ENCODE measurements at places on chromosomes 2 and 18.
A peak's percentile ranks its signal among the peaks of the same experiment; 100 is the strongest.

GRCh38 chr2:58054264-58054663 is 7.7 kb downstream of the VRK2 start:
- DNase-seq = no peak

DNA sequence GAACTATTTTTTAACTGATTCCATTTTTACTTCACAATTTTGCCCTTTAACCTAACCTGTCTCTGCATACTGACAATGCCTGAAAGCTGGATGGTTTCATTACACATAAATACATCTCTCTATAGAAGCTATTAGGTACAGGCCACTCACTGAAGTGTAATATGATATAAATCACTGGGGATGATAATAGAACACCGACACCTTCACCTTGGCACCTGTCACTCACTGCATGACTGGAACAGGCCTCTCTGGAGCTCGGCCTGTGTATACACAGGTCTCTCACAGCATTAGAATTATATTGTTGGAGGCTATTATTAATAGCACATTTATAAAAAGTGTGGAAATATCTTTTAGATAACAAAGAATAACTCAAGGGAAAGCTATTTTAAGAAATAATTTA is 138.2 kb downstream of the TMEM131 start:
- DNase-seq = no peak

DNA sequence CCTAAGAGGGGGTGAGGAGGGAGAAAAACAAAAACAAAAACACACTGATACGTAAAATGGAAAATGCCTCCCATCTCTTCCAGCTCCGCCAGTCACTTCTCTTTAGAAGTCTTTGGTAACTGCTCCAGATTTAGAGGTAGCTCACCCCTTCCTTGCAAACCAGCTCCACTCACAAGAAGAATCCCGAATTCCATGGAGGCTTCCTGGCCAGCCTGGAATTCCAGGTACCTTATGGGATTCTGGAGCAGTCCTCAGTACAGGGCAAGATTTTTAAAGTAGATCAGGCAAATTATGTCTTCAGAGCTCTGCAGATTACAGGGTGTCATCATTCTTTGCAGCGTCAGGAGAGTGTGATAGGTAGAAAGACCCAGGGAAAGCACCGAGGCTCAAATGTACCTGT is 4.8 kb downstream of the STON1 start:
- no peak for DNase-seq

GRCh38 chr2:18558458-18558857 is 2.0 kb downstream of the RDH14 start:
- DNase-seq = no peak

DNA sequence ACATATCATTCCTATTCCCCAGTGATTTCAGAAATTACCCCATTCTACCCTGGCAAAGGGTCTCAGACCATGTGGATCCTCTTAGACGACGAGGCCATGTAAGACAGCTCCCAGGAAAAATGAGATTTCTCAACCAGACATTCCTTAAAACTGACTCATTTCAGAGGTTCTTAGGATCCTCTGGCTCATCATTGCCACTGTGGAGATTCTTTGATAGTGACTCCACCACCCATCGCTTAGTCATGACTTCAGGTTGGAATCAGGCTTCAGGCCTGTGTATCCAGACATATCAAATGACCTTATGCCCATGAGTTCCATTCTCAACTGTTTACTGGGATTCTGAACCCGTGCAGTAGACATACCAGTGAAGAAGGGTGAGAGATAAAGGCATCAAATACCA is 245.6 kb upstream of the TCF4 start:
- peak; percentile 88 for DNase-seq

- DNase-seq = no peak
Measured at GRCh38 chr18:55856229-55856628, 268.2 kb upstream of the TCF4 start.

- DNase-seq = no peak
Measured at GRCh38 chr18:70385474-70385873, 96.6 kb downstream of the SOCS6 start.

DNA sequence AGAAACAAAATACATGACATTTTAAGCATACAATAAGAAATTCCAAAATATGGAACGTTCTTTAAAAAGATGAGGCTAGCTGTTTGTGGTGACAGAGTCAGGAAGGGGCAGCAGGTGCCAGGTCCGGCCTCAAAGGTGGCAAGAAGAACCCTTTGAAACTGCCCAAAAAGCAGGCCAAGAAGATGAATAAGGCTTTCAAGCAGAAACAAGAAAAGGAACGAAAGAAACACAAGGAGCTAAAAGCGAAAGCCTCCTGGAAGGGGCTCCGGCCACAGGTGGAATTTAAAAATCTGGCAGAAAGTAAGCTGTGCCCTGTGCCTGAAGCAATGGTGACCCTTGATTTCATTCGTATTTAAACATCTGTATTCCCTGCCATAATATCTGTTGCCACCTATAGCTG is 5.5 kb downstream of the WDR33 start:
- no peak for DNase-seq

DNA sequence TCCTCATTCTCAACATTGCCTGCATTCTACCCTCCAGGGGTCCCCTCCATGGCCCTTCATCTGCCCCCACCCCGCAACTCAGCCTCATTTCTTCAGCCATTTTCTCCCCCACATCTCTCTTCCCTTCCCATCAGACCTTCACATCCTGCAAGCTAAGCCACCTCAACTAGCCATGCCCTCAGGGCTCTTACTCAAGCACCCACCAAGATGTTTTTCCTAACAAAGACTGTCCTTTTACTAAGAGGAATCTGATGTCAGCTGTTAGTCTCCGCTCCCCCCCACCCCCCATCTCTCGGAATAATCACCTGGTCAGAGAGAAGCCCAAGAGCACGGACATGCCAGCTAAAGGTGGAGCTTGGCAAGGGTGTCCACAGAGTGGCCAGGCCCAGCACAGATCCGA is 4.7 kb upstream of the CAPN10 start:
- DNase-seq = no peak

DNA sequence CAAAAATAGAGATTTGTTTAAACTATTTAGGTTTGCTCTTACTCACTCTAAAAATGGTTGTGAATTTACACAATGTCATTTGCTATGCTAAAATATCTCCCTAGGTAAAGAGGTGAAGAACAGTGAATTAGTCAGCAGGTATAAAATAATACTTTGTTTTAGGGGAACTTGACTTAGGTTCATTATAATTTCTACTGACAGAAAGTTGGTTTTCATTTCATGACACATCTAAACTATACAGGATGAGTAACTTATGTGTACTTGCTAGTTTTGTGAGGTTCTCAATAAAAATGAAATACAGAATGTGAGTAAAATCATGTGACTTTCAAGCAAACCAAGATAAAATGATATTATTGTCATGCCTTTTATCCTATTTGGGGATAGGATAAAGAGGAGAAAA is 66.0 kb downstream of the DIS3L2 start:
- DNase-seq = no peak

GRCh38 chr2:64793701-64794100 is 140.0 kb upstream of the SERTAD2 start:
- DNase-seq = peak; percentile 57

- DNase-seq = no peak
Measured at GRCh38 chr18:51513517-51513916, 316.0 kb upstream of the MEX3C start.

GRCh38 chr18:34848695-34849094 is 138.6 kb downstream of the DTNA start:
- no peak for DNase-seq

- DNase-seq = no peak
Measured at GRCh38 chr2:236870370-236870769, 215.3 kb upstream of the COPS8 start.

- DNase-seq = no peak
Measured at GRCh38 chr2:28368357-28368798, 24.3 kb upstream of the FOSL2 start.

- no peak for DNase-seq
Measured at GRCh38 chr2:15729709-15730544, 138.3 kb downstream of the DDX1 start.

GRCh38 chr18:23664674-23665073 is 2.0 kb upstream of the ANKRD29 start:
- no peak for DNase-seq

- DNase-seq = no peak
Measured at GRCh38 chr2:60936757-60937156, 55.4 kb downstream of the REL start.

- DNase-seq = no peak
Measured at GRCh38 chr2:169546756-169547155, 26.9 kb downstream of the FASTKD1 start.

GRCh38 chr2:43011158-43011491 is 215.3 kb downstream of the ZFP36L2 start:
- DNase-seq = no peak

DNA sequence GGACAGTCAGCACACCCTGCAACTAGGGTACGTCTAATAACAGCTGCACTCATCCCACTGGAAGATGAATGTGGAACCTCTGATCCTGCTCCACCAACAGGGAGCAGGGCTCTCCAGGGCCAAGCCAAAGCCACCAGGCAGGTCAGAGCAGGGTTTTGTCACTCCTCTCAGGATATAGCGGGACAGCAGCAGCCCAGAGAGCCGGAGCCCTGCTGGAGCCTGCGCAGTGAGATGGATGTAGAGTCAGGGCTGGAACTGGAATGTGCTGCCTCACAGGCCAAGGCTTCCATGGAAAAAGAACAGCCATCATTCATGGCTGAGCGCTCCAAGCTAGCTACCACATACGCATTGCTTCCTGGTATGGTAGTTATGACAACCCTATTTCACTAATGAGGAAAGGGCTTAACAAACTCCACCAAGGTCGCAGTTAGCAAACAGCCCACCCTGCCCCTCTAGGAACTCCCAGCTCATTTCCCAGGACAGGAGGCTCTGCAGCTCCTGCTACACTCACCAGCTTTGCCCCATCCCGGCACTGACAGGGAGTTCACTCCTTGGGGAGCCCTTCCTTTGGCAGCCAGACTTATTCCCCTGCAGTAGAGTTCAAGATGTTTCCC is 85.2 kb downstream of the HS1BP3 start:
- DNase-seq = peak; percentile 34

GRCh38 chr2:32559136-32559535 is 68.7 kb upstream of the TTC27 start:
- peak; percentile 21 for DNase-seq

DNA sequence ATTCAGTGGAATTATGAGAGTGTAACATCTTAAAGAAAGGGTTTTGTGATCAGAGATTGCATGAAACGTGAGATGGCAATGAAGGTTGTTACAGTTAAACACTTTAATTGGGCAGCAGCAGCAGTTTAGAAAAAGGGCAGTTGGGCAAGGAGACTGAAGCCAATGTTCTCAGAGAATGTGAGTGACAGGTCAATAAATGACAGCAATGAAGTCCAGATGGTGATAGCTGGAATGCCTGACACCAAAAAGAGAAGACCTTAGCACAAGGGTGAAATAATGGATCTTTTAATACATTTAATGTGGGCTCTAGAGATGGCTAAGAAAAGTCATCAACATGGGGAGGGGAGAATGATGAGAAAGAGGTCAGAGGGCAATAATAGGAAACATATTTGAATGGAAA is 89.4 kb upstream of the CDH7 start:
- DNase-seq = no peak

GRCh38 chr2:21404137-21404536 is 280.4 kb downstream of the TDRD15 start:
- DNase-seq = no peak

- no peak for DNase-seq
Measured at GRCh38 chr18:48034651-48035555, 104.4 kb upstream of the SMAD2 start.

GRCh38 chr2:52429740-52430139 is 1337.9 kb upstream of the CHAC2 start:
- DNase-seq = no peak

Measured in osteoblast (primary cell).